CD8-positive, alpha-beta T cell (primary cell): ENCODE measurements at places on chromosomes 3 and 15.

GRCh38 chr3:106457281-106458180 lies 588.7 kb upstream of the CBLB start:
- peak; percentile 6 for DNase-seq

GRCh38 chr15:65400760-65401610 lies 21.8 kb downstream of the IGDCC4 start:
- peak; percentile 59 for DNase-seq

DNA sequence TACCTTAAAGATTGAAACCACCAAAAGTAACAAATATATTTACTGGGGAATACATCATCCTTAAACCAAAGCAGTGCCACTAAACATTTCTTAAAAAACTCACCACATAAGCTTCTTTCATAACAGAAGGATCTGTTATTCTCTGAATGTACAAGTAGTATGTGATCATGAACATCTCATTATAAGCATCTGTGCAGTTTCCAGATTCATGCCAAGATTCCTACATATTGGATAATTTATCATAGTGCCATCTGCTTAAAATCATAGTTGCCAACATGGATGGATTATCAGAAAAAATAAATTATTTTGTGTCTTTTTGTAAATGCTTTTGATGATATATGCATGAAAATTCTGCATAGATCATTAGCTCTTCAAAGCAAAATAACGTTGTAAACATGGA lies 21.8 kb upstream of the BCHE start:
- no peak for DNase-seq

GRCh38 chr15:67251318-67251717 lies 3.1 kb downstream of the AAGAB start:
- no peak for DNase-seq
